Pulmonary artery endothelial cell (primary cell): ENCODE measurements at places on chromosomes 2 and 18.

- peak; percentile 17 for DNase-seq
Observed at GRCh38 chr18:59459369-59460071, 100.5 kb upstream of the LMAN1 start.

GRCh38 chr18:49616618-49617328 is 54.9 kb downstream of the LIPG start:
- no peak for DNase-seq

GRCh38 chr2:15756882-15757819 is 165.5 kb downstream of the DDX1 start:
- no peak for DNase-seq

DNA sequence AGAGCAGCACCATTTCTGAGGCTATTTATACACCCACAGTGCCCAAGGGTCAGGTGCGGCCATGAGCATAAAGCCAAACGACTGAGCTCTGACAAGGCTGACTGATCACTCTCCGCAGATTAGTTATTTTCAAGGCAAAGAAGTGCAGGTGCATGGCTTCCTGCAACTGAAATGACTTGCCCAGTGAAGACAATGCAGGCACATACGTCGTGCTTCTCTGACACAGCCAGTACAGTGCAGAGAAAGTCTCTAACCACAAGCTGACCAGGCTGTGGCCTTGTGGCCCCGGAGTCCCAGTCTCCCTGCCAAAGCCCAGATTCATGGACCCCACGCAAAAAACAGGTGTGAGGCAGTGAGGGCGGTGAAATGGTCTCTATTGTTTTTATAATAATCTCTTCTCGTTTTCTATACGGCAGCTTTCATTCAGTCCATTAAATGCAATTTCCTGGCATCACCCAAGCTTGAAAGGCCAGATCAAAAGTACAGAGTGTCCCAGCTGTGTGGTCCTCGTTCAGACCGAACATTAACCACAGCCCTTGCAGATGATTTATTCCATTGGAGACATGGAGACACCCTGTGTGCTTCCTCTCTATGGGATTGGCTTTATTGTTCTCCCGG is 447.0 kb upstream of the ID2 start:
- DNase-seq, result no peak

DNA sequence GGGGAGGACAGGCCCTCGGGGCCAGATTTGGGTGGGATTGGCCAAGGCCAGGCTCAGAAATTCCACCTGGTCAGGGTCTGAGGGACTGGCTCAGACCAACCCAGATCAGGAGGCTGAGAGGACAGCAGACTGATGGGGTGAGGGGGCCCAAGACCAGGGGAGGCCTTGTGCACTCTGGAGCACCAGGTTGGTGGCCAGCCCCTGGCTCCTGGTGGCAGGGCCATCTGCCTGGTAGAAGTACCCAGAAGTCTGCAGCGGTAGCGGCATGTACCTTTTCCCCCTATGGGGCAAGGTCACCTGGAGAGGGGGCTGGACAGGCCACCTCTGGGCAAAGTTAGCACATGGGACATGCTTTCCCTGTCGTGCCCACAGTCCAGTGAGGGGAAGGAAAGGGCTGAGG is 21.2 kb upstream of the ODC1 start:
- DNase-seq, result no peak

DNA sequence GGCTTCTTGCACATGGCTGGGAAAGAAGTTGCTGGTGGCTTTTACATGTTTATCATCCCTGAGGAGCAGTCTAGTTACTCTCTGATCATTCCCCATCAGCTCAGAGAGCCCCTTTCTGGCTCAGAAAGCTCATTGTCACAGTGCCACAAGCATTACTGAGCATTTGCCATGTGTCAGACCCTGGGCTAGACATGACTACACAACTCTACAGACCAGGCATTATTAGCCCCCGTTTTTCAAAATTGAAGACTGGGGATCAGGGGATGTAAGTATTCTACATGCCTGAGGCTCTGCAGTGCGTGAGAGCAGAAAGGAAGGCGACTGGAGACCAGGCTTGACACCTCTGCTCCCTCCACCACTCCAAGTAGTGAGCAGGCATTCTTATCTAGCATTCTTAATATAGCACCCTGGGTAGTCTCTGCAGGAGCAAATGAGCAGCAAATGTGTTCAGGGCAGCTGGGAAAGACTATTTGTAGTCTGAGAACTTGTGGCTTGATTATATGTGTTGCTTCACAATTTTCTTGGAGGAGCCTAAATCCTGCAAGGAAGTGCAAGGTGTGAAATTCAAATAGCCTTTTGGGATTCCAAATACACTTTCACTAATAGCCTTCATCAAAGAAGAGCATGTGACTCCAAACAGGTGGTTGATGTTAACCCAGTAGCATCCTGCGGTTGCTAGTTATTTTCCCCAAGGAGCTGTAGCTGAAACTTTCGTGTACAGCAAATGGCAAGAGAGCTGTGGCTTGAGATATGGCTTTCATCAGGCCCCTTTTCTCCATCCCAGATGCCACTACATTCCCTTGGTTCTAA is 143.2 kb downstream of the DDX1 start:
- no peak for DNase-seq

GRCh38 chr2:176794392-176794791 is 418.2 kb upstream of the HNRNPA3 start:
- no peak for DNase-seq

GRCh38 chr18:64401268-64402060 is 252.6 kb upstream of the LINC00305 start:
- no peak for DNase-seq

GRCh38 chr2:197442857-197443256 is 8.0 kb upstream of the SF3B1 start:
- no peak for DNase-seq

DNA sequence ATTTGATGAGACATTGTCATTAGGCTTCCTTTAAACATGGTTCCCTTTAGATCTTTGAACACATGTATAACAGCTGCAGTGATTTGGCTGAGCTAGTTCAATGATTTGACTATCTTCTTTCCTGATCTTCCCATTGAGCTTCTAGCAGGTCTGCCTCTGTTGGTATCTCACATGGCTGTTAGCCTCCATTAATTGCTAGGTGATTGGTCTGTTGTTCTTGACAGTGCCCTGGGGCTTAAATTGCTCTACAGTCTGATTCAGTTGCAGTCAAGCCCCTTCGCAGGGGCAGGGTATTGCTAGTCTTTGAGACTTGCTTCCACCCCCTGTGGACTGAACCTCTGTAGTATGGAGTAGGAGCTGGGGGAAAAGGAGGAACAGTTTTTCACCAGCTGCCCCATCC is 24.1 kb downstream of the SKA1 start:
- no peak for DNase-seq

DNA sequence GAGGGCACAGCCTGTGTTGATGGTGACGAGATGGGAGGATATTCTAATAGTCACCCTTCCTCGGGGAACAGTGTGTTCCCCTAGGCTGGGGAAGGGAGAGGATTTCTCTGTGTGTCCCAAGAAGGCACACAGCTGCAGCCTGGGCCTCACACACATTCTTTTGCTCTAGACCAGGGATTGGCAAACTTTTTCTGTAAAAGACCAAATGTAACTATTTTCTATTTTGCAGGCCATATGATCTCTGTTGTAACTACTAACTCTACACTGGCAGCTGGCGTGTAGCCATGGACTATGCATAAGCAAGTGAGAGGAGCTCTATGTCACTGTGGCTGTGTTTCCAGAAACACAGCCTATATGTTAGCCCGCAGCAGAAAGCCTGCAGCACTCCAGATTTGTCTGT is 65.8 kb downstream of the ARHGAP28 start:
- DNase-seq, result no peak

DNA sequence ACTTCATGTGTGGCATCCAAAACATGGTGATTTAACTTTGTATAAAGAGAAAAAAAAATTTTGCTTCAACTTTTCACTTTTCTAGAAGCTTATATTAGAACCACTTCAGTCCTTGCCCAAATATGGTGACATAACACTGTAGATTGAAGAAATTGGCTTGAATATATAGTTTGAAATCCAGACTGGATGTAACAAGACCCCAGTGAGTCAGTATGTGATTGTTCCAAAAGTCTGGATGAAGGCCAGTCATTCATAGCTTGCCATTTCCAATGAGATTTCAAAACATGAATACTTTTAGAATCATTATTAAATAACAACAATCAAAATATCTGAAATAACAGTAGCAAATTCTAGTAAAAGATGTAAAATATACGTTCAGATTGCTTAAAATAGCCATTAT is 104.8 kb upstream of the FN1 start:
- peak; percentile 86 for DNase-seq

- DNase-seq, result no peak
Observed at GRCh38 chr2:26463244-26464192, 14.4 kb downstream of the OTOF start.

- DNase-seq, result no peak
Observed at GRCh38 chr18:35289293-35289692, 736 bp downstream of the ZSCAN30 start.

- no peak for DNase-seq
Observed at GRCh38 chr2:103809415-103809814, 1044.5 kb upstream of the POU3F3 start.

DNA sequence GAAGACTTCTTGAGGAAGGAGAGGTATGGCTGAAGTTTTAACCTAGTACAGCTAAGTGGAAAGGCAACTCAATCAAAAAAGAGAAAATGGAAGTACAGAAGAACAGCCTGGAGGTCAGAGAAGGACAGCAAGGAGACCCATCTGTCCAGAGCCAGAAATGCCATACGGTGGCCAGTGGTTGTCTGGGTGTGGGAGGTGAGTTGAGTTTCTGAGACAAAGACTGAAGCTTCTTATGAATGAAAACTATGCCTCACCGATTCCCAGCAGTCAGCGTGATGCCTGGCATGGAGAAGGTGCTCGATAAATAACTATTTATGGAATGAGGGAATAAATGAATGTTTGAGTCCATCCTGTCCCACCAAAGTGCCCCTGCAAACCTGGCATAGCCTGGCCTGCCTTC is 98.8 kb downstream of the MRO start:
- no peak for DNase-seq

GRCh38 chr2:239198221-239198620 is 202.6 kb downstream of the HDAC4 start:
- DNase-seq, result no peak

GRCh38 chr18:62525608-62526007 is 2.8 kb downstream of the ZCCHC2 start:
- no peak for DNase-seq

DNA sequence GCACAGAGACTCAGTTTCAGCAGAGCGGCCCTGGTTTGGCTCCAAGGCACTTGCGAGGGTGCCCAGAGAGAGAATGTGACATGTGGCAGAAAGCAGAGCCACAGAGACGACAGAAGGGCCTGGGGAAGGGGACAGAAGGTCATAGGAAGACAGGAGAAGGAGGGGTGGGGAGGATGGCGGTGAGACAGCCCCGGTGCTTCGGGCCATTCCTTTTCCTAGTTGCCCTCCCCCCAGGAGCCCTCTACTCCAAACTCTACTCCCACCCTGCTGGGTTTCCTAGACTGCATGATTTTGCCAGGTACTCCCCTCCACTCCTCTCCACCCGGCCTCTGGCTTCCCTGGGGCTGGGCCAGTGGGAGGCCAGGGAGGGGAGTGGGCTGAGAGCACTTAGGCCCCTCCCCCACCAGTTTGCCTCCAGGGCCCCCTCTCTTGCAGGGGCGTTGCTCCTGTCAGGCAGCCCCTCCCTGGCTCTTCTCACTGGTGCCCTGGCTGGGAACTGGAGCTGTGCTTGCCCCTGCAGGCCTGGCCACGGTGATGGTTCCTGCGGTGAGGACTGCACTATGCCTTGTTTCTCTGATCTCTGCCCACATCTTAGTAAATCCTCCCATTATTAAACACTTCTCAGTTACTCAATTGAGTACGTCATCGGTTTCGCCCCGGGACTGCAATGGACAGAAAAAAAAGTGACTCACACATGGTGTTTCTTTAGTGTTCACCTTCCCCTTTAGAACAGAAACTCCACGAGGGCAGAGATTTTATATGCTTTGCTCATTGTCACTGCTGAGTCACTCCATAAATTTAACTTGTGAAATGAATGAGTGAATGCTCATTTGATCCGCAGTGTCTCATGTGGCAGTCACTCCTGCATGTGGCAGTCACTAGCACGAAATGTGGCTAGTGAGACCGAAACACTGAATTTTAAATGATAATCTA is 58.7 kb upstream of the SP3 start:
- DNase-seq, result no peak

- DNase-seq, result no peak
Observed at GRCh38 chr18:42821492-42821891, 294.0 kb downstream of the RIT2 start.

DNA sequence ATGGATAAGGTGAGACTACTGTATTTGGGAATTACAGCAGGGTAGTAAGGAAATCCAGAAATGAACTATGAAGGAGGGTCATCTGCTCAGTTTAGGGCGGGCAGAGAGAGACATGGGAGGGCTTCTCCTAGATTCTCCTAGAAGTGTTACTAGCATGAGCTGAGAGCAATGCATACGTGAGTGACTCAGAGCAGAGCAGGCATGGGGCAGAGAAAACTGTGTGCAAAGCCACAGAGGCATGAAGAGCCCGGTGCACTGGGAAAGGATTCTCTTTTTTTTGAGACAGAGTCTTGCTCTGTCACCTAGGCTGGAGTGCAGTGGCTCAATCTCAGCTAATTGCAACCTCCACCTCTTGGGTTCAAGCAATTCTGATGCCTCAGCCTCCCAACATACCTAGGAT is 116.2 kb downstream of the SOCS6 start:
- DNase-seq, result no peak

- no peak for DNase-seq
Observed at GRCh38 chr2:4527416-4527815, 824.0 kb downstream of the DCDC2C start.

DNA sequence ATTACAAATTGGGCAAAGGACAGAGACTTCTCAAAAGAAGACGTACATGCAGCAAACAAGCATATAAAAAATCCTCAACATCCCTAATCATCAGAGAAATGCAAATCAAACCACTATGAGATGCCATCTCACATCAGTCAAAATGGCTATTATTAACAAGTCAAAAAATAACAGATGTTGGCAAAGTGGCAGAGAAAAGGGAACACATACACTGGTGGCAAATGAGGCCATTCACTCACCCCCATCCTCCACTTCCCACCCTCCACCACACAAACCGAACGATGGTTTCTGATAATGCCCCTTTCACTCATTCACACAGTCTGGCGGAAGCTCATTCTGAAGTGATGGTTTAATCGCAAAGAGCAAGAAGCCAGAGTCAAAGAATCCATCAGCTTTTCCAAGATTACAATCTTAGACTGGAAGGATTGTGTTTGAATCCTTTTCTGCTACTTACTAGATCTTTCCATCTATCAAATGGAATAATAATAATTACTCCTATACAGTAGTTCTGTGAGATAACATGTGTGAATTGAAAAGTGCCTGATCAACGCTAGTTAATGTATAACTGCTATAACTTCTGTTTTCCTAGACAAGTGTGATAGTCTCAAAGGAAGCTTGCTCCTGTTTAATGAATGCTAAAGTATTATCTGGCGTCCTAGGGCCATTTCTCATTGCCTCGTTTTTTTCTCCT is 16.9 kb upstream of the CD28 start:
- no peak for DNase-seq

- DNase-seq, result peak; percentile 60
Observed at GRCh38 chr18:57846258-57846657, 43.1 kb upstream of the ATP8B1 start.

GRCh38 chr2:75500633-75501032 is 60.1 kb downstream of the EVA1A start:
- DNase-seq, result peak; percentile 30

- no peak for DNase-seq
Observed at GRCh38 chr2:186645999-186646398, 47.9 kb upstream of the FAM171B start.
